ENCODE measurements at places on chromosomes 3 and 15.

- DNase-seq = no peak
These were observed 63.6 kb downstream of the SMAD6 start for GRCh38 chr15:66765478-66766281.

DNA sequence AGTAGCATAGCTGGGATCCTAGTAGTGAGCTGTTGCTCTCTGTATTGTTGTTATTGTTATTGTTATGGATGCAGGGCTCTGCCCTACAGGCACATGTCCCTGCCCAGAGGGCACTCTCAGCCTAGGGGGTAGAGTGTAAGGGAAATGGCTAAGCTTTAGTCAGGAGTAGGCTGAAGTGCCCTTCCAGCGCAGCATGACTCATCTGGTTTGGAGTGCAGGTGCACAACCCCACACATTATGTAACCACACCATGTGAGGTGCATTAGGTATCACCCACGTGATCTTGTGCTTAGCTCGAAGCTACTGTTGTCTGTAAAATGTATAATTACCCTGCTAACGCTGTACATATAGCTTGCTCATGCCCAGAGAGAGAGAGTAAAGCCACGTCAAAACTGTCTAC is 48.3 kb upstream of the TIPARP start:
- no peak for DNase-seq

- no peak for DNase-seq
These were observed 9.2 kb downstream of the CSRNP1 start for GRCh38 chr3:39144095-39144747.

DNA sequence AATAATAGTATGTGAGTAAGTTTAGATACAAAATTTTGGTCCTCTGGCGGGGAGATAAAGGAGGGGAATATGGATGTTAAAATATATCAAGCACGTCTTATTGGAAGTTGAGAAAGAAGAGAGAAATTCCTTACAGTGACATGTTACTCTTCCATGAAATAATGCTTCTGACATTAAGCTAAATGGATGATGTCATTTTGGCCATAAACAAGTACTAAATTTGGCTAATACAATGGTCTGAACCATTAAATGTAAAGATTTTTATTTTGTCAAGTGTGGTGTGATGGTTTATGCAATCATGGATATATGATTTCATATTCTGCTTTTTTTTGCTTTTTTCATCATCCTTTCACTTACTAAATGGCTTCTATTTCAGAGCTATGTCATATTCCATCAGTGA is 405.4 kb downstream of the FEZF2 start:
- DNase-seq = no peak

GRCh38 chr3:156728267-156728985 is 54.0 kb downstream of the TIPARP start:
- DNase-seq = no peak

DNA sequence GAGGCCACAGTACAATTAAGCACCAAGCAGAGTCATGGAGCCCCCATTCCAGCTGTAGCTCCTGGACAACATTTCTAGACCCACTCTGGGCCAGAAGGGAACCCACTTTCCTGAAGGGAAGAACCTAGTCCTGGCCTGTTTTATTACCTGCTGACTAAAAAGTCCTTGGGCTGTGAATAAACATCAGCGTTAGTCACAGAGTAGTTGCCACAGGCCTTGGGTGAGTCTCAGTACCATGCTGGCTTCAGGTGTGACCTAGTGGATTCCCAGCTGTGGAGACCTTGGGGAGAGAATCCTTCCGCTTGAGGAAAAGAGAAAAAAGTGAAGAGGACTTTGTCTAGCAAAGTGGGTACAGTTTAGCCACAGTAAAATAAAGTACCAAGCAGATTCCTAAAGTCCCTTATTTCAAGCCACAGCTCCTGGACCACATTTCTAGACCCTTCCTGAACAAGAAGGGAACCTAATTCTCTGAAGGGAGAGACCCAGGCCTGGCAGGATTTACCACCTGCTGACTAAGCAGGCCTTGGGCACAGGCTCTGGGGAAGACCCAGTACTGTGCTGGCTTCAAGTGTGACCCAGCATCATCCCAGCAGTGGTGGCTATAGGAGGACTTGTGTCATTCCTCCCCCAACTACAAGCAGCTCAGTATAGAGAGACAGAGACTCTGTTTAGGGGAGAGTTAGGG is 118.3 kb upstream of the KCNH8 start:
- DNase-seq = no peak

GRCh38 chr3:137692803-137693431 is 71.2 kb upstream of the SOX14 start:
- no peak for DNase-seq

GRCh38 chr15:34311563-34311962 is 26.0 kb downstream of the SLC12A6 start:
- no peak for DNase-seq

DNA sequence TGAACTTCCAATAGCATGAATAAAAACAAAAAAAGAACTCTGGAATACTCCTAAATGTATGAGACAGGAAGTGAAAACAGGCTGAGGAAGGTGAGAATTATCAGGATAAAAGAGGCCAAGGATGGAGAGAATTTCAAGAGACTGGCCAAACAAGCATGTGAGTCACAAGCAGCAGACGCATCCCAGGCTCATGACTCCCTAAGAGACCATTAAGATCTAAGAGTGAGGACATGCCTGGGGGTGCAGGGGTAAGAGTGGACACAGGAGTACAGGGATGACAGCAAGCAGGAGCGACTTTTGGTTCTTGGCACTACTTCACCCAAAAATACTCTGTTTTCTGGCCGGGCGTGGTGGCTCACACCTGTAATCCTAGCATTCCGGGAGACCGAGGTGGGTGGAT is 7.1 kb downstream of the SCAMP2 start:
- DNase-seq = no peak

GRCh38 chr3:94249491-94250079 is 186.7 kb downstream of the NSUN3 start:
- DNase-seq = peak; percentile 83

GRCh38 chr3:171000281-171000680 is 26.2 kb downstream of the SLC2A2 start:
- no peak for DNase-seq

DNA sequence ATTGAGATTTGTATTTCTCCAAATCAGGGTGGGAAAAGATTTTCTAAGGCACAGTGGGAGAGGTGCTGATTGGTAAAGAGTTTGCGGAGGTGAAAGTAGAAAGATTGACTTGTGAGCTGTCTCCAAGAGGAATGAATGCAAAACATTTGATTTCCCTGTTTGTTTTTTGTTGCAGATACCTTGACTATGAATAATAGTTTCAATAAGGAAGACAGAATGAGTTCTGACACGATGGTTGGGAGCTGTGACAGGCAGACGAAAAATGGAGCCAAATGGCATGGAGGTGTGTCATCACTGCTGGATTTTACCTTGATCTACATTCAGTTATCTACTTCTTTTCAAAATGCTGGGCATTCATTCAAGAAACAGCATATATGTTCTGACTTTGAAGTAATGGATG is 145.1 kb downstream of the NFKBIZ start:
- no peak for DNase-seq

DNA sequence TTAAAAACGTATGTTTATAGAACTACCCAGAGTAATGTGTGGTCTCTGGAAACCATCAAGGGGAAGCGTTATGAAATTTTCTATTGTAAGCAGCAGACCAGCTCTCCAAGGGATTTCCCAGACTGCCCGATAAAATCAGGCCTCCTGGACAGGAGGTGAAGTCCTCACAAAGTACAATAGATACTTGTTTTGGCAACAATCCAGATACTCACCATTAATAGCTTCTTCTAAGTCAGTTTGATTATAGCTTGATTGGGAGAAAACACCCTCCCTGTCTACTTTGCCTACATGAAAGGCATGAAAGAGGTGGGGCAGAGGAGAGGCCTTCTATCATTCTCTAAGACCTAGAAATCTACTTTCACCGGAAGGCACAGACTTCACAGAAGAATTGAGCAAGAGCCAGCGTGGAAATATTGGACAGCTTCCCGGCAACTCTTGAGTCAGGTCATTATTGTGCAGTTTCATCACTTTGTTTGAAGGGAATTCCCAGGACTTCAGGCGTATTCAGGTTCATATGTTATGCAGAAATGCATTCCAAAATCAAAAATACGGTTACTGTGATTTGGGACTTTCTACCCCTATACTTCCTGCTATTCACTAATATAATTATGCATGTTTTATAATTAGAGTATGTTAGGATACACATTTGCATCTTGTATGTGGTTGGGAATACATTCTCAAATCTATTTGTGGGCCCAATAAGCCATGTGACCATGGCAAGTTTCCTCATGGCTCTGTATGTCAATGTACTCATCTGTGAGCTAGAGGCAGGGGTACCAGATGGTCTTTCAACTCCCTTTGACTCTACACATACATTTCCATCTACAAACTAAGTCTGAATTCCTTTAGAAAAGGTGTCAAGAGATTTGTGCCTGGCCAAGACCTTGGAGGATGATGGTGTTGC is 103.5 kb downstream of the CD47 start:
- no peak for DNase-seq

GRCh38 chr3:31305340-31305739 is 227.4 kb upstream of the STT3B start:
- no peak for DNase-seq

- DNase-seq = no peak
These were observed 177.9 kb upstream of the TLE3 start for GRCh38 chr15:70275461-70276138.

DNA sequence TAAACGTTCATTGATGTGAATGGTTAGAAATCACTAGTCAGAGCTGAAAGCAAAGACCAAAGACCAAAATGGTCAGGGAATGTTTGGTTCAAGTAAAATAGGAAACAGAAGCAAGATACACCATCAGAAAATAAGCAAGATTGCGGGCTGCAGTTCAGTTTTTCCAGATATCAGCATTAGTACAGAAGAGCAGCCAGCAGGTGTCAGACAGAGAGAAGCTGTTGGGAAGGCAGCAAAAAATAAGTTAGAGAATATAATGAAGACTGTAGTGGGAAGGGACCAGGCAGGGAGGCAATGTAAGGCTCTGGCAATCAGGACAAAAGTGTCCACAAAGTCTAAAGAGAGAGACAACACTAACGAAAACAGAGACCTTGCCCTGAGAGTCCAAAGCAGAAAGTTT is 639.4 kb upstream of the NAALADL2 start:
- DNase-seq = no peak

GRCh38 chr3:188568736-188569135 is 414.8 kb downstream of the LPP start:
- no peak for DNase-seq

DNA sequence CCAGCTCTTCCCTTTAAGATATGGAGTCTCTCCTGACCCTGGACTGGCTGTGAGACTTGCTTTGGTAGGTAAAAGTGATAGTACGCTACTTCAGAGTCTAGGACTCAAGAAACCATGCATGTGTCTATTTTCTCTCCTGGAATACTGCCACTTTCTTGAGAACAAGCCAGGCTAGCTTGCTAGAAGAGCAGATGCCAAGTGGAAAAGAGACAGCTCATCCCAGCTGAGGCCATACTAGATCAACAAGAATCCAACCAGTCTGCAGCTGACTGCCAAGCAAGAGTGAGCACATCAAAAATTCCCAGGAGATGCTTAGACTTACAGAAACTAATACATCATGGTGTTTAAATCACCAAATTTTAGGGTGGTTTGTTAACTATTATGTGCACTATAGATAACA is 208.3 kb upstream of the RBMS3 start:
- DNase-seq = no peak

DNA sequence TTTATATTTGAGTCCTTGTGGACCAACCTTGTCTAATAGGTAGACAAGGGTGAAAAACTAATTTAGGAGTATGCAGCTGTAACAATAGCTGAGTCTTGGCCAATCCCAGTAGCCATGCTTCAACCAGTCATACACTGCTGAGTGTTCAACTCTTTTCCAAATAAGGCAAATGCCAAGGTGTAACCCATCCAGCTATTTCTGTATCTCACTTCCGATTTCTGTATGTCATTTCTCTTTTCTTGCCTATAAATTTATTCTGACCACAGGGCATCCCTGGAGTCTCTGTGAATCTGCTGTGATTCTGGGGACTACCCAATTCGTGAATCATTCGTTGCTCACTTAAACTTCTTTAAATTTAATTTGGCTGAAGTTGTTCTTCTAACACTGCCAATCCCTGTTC is 93.2 kb downstream of the MAGI1 start:
- DNase-seq = no peak

GRCh38 chr3:17491601-17492000 is 250.8 kb downstream of the TBC1D5 start:
- DNase-seq = no peak

DNA sequence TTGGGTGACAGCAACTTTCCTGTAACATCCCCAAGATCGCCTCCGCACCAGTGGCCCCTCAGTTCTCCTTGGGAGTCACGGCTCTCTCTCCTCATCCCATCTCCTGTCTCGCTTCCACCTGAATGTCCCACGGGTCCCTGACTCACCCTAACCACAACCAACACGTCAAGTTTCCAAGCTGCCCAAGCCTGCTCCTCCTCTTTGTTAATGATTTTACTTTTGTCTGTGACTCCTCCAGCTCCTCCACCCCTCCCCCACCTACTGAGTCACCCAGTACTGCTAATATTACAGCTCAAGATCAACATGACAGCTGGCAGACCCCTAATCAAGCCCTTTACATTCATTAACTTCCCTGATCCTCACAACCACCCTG is 39.3 kb downstream of the BDH1 start:
- peak; percentile 62 for DNase-seq

DNA sequence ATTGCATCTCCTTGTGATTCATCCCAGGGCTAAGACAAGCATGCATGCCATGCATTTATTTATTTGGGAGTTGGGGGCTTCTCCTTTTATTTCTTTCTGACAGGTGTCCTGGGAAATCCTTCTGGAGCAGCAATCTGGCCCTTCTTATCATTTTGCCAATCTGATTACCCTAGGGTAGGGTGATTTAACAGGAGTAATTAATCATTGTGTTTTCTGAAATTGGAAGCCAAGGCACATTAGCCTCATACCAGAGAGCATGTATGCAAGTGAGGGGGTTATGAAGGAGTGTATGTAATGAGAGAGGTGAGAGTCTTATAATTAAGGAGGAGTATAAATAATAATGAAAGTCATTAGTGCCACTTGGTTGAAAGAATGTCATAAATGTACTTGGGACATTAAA is 37.4 kb upstream of the ARPP21 start:
- DNase-seq = no peak

DNA sequence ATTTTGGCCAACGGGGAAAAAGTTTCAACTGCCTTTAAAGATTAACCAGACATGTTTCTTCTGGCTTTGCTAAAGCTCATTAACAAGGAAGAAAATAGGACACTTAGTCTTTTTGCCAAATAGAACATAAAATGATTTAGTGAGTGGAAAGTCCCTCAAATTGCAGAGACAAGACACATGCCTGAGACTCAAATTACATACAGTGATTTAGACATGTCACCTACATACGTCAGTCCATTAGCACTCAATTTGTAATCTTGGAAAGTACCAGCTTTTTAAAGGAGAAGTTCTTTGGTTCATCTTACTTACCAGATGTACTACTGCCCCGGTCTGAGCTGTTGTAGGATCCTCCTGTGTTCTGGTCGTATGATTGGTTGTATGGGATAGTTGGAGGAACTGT is 1134.2 kb downstream of the ROBO1 start:
- no peak for DNase-seq
